ENCODE measurements at places on chromosomes 1 and 21. TPM values are rescaled to one million over a fixed set of nuclear protein-coding genes. Genes with fewer than 3 reads are reported as not detected.
A peak's percentile ranks its signal among the peaks of the same experiment; 100 is the strongest.

DNA sequence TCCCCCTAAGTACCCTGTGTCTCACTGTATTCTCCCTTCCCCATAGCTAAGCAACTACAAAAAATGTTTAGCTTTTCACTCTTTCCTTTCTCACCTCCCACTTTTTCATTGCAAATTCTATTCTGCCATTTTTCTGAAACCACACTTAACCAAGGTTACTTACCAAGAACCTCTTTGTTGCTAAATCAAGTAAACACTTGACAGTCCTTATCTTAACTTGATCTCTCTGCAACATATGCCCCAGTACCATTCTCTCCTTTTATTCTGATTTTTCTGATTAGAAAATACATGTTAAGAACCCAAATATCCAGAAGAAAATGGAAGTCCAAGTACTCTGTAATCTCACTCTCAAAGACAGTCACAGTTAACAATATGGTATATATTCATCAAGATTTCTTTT, 16.0 kb downstream of the EVI5 start:
- no peaks in the 10 kb centered on the region for H3K36me3 ChIP-seq
- H3K4me3 ChIP-seq: no peak overlapping the region
- DNase-seq: no peak
- no peak overlapping the region for H3K27ac ChIP-seq

Gene DCDC2B
- total RNA-seq: not detected

DNA sequence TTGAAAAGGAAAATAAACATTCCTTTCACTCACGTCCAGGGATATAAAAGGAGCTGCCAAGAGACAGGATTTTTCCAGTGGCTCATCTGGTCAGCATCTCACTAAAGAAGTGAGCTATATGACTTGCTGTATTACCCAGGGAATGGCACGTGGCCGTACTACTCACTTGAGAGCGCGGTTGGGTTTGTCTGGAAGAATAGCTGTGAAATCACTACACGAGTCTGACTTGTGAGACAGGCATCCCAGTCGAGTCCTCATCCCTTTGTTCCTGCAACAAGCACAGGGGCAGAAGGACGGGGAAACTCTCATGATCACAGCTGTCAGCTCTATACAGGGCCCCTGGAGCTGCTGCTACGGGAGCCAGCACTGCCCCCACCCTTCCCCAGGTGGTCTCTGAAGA, 17.7 kb downstream of the RGS8 start:
- no peak overlapping the region for H3K4me3 ChIP-seq
- H3K27ac ChIP-seq: no peak overlapping the region
- DNase-seq: peak; percentile 43
- peaks cover 50% of the 10 kb centered on the region for H3K4me1 ChIP-seq
- H3K36me3 ChIP-seq: no peaks in the 10 kb centered on the region

Gene LENEP
- not detected for total RNA-seq

DNA sequence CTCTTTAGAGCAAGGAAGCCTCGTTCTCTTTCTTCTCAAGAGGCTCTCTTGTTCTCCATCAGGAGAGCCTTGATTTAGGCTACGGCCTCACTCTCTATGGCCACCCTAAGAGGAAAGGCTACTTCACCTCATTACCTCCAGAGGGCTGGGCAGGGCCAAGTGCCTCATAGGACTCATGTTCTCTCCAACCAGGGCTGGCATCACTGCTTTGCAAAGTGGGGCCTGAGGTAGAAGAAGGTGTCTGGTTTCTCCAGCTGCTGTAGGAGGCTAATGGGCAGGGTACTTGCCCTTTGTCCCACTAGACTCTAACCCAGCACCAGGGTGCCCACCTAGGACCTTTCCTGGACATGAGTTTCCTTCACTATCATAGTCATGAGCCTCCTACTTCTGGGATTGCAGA, 2.1 kb upstream of the ATXN7L2 start:
- H3K36me3 ChIP-seq: no peaks in the 10 kb centered on the region
- H3K27me3 ChIP-seq: peaks cover 57% of the 10 kb centered on the region
- no peak for DNase-seq
- no peak overlapping the region for H3K4me3 ChIP-seq
- no peak overlapping the region for H3K27ac ChIP-seq
- H3K4me1 ChIP-seq: peaks cover 8% of the 10 kb centered on the region

GRCh38 chr21:38303300-38303699, 46.5 kb downstream of the KCNJ15 start:
- no peak overlapping the region for H3K27ac ChIP-seq
- H3K36me3 ChIP-seq: no peaks in the 10 kb centered on the region
- no peaks in the 10 kb centered on the region for H3K4me1 ChIP-seq
- H3K4me3 ChIP-seq: no peak overlapping the region
- no peak for DNase-seq
- no peaks in the 10 kb centered on the region for H3K27me3 ChIP-seq

GRCh38 chr21:16695074-16695473, 817.8 kb upstream of the CXADR start:
- H3K36me3 ChIP-seq: no peaks in the 10 kb centered on the region
- DNase-seq: no peak
- no peaks in the 10 kb centered on the region for H3K27me3 ChIP-seq
- no peaks in the 10 kb centered on the region for H3K4me1 ChIP-seq
- no peak overlapping the region for H3K4me3 ChIP-seq

GRCh38 chr1:115814685-115815398, 26.1 kb downstream of the NHLH2 start:
- H3K4me1 ChIP-seq: no peaks in the 10 kb centered on the region
- no peak overlapping the region for H3K4me3 ChIP-seq
- no peaks in the 10 kb centered on the region for H3K27me3 ChIP-seq
- H3K27ac ChIP-seq: no peak overlapping the region
- DNase-seq: no peak

Gene ZNF593OS
- total RNA-seq: 2.1 TPM

DNA sequence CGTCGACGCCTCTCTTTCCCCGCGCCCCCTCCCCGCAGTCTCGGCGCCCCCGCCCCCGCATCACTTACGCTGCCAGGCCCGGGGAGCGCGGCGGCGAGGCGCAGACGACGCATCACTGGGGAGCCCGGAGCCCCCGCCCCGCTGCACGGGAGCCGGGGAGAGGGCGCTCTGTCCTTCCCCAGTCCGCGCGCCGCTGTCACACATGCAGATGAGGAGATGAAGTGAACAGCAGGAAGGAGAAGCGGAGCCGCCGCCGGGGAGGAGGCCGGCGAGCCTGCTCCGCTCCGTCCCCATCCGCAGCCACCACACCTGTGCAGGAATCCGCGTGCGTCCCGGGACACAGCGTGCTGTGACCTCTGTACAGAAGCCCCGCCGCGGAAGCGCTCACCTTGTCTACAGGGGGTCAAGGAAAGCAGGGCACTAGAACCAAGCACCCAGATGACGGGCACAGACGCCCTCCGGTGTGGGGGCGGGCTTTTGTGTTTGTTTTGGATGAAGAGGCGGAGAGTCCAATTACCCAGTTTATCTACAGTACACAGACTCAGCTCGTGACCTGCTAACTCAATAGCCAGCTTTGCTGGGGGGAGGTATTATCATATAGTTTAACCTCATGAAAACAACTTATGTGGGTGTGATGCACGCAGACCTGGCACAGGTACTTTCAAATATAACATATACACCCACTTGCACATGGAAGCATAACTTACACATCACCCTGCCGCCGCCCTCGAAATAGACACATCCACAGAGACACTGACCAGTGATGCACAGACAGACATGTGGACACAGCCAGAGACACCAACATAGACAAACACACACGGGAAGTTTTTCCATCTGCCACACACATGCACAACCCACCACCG, 12.4 kb downstream of the KLHDC8A start:
- peak overlapping the region; percentile 61 for H3K4me3 ChIP-seq
- no peak overlapping the region for H3K27ac ChIP-seq
- peaks cover 29% of the 10 kb centered on the region for H3K4me1 ChIP-seq
- no peaks in the 10 kb centered on the region for H3K36me3 ChIP-seq
- peak; percentile 78 for DNase-seq

GRCh38 chr1:224616756-224617409, 766 bp downstream of the CNIH3 start:
- H3K4me1 ChIP-seq: peaks cover 9% of the 10 kb centered on the region
- no peak overlapping the region for H3K27ac ChIP-seq
- peak; percentile 62 for DNase-seq
- peaks cover 91% of the 10 kb centered on the region for H3K27me3 ChIP-seq

- no peak overlapping the region for H3K4me3 ChIP-seq
- H3K36me3 ChIP-seq: no peaks in the 10 kb centered on the region
- no peak overlapping the region for H3K27ac ChIP-seq
Measured at GRCh38 chr1:222373831-222374602, 173.9 kb downstream of the HHIPL2 start.

DNA sequence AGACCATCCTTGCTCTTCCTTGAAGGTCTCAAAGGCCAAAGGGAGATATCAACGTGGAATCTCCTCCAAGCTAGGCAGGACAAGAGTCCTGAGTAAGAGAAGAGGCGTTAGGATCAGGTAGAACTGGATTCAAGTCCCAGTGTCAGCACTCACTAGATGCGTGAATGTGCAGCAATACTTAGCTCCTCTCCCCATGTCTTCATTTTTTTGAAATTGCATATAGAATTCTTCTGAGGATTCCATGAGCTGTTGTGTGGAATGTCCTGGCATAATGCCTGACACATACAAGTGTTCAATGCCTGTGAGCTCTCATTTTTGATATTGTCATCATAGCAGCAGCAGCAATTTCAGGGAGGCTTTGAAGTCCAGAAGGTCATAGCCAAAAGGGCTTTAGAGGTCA, 333.2 kb downstream of the KCNH1 start:
- no peak overlapping the region for H3K4me3 ChIP-seq
- peaks cover 8% of the 10 kb centered on the region for H3K4me1 ChIP-seq
- H3K36me3 ChIP-seq: no peaks in the 10 kb centered on the region
- H3K27me3 ChIP-seq: no peaks in the 10 kb centered on the region

DNA sequence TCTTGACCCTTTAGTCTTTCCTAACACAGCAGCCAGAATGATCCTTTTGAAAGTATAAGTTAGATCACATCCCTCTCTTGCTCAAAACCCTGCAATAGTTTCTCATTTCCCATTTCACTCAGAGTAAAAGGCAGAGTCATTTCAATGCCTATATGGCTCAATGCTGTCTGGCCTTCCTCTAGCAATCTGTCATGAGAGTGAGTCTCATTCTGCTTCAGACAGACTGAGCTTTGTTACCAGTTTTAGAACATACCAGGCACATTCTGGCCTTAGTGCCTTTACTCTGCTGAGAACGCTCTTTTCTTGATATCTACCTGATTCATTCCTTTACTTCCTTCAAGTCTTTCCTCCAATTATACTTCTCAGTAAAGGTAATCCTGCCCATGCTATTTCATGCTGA, 372.8 kb upstream of the PKN2 start:
- no peak for DNase-seq
- H3K4me1 ChIP-seq: no peaks in the 10 kb centered on the region
- no peak overlapping the region for H3K4me3 ChIP-seq
- H3K27me3 ChIP-seq: no peaks in the 10 kb centered on the region
- no peaks in the 10 kb centered on the region for H3K36me3 ChIP-seq

Gene MANEAL
- total RNA-seq: 0.24 TPM

Gene FAM167B
- 5.3 TPM for total RNA-seq

Gene TMEM53
- total RNA-seq: 6.7 TPM

Gene DDI2
- total RNA-seq: 23.3 TPM

DNA sequence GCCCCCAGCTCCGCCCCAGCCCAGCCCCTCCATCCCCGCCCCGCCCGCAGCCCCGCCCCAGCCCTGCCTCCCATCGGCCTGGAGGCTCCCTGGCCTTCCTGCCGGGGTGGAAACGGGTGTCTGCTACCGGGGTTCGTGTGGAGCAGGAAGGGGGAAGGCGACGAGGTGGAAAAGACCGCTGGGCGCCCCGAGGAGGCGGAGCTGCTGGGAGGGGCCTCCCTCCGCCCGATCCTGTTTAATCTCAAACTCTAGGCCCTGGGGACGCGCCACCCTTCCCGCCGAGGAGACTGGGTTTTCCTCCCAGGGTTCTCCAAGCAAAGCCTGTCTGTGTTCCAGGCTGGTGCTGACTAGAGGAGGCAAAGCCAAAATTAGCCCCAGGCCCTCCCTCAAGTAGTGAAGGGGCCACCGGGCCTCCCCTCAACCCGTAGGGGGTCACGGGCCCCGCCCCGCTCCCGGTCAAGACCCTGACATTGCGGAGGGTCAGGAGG, 16.2 kb upstream of the TTLL10 start:
- peak; percentile 72 for DNase-seq
- H3K27ac ChIP-seq: no peak overlapping the region
- peak overlapping the region; percentile 61 for H3K4me3 ChIP-seq
- peaks cover 19% of the 10 kb centered on the region for H3K4me1 ChIP-seq
- H3K27me3 ChIP-seq: peaks cover 6% of the 10 kb centered on the region
- no peaks in the 10 kb centered on the region for H3K36me3 ChIP-seq

DNA sequence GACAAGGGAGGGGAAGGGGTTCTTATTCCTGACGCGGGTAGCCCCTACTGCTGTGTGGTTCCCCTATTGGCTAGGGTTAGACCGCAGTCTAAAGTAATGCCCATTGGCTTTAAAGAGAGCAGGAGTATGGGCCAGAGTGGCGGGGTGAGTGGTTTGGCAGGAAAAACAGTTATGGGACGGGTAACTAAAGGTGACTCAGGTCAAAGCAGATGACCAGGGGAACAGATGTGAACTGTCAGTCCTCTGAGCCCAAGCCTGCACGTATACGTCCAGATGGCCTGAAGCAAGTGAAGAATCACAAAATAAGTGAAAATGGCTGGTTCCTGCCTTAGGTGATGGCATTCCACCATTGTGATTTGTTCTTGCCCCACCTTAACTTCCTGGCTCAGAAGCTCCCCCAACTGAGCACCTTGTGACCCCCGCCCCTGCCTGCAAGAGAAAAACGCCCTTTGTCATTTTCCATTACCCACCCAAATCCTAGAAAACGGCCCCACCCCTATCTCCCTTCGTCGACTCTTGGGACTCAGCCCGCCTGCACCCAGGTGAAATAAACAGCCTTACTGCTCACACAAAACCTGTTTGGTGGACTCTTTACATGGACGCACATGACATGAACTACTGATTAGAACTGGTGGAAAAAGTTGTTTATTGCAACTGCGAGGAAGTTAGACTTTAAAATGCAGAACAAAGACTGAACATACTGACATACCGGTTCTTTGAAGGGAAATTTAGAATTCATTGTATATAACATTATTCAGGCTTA, 758 bp upstream of the ATAD3B start:
- peak; percentile 29 for DNase-seq
- H3K4me1 ChIP-seq: peaks cover 6% of the 10 kb centered on the region
- H3K4me3 ChIP-seq: peak overlapping the region; percentile 94
- H3K36me3 ChIP-seq: no peaks in the 10 kb centered on the region
- peak overlapping the region; percentile 4 for H3K27ac ChIP-seq

Gene FCAMR
- not detected for total RNA-seq

DNA sequence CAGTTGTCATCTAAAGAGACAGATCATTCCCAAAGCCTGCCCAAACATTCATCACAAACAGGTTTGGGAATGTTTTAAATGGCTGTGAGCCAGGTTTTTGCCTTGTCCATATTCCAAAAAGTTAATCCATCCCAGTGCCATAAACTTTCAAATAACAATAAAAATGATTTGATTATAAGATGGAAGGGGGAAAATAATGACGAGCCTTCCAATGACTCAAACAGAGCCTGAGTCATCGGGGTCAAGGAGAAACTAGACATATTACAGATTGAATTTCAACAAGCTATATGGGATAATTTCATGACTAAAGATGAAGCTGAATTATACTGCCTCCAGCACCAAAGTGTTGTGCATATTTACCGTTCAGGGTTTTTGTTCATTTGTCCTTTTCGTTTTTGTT, 195.8 kb upstream of the PKN2 start:
- no peaks in the 10 kb centered on the region for H3K36me3 ChIP-seq
- no peak for DNase-seq
- H3K4me1 ChIP-seq: no peaks in the 10 kb centered on the region
- H3K27ac ChIP-seq: no peak overlapping the region
- H3K27me3 ChIP-seq: no peaks in the 10 kb centered on the region
- H3K4me3 ChIP-seq: no peak overlapping the region

- peaks cover 9% of the 10 kb centered on the region for H3K4me1 ChIP-seq
- peaks cover 9% of the 10 kb centered on the region for H3K36me3 ChIP-seq
- DNase-seq: peak; percentile 27
- H3K4me3 ChIP-seq: no peak overlapping the region
- no peaks in the 10 kb centered on the region for H3K27me3 ChIP-seq
Measured at GRCh38 chr1:29033829-29034466, 89.8 kb downstream of the TMEM200B start.

Measured in neural progenitor cell (in vitro differentiated cells).